Calu3 (cell line): ENCODE measurements at places on chromosomes 16 and 17.

DNA sequence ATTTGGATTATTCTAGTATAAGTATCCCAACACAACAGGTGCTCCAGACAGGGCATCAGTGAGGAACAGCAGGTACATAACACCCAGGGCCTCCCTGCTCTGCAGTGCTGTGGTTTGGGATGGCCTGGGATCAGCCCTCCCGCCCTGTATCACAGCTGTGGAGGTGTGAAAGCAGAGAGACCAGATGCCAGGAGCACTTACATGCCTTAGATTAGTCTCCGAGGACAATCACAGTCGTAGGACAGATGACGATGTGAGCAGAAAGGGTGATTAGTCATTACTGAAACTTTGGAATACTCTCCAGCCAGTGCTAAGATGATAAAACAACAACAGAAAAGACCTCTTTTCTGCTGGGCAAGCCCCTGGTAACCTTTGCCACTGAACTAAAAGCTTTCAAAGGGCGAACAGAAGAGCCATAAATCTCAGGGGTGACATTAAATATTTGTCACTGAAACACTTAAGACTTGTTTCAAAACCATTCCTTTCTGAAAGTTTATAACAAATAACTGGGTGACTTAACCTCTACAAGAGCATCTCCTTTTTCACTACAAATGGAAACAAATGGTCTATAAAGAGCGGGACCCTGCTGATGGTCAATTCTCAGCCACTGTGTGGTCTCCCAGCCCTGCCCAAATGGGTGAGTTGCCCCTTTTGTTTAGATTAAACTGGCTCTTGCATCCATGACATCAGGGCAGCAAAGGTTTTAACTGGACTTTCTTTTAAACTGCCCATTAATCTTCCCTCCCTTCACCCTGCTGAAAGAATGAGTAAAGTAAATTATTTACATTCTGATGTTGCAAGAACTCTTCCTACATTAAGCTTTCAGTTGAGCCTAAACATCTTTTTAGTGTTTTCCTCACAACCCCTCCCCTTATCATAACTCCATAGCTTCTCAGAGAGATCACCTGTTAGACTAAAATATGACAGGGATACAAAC lies 183.1 kb upstream of the COX10 start:
- no peak for DNase-seq

DNA sequence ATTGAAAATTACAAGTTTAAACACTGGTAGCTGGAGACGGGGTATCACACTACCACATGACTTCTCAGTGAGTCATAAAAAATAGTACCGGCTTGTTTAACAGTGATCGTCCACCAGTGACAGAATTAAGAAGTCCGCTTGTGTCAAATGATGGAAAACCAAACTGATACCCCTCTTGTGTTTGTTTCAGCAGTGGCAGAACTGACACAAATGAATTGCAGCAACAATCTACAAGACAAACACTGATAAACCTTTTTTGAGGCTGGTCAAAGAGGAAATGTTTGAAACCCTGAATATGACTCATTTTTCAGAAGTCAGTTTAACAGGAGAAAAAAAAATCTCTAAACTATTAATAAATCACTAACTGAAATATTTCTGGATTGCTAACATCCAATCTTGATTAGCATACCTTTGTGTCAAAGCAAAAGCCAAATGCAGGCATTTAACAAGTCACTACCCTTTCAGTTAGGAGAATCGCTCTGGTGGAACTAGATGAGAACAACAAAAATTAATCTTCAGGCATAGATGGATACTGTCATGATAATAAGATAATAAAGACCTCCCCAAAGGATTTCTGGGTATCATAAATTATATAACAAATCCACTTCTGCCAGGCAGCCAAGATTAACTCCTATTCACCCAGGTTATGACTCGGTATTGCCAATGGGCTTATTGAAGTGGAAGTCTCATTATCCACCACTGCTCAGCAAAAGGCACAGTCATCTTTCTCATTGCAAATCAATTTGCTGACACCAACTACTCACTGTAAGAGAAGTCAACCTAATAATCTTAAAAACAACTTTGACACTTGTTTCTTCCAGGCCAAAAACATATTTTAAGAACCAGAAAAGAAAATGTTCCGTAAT lies 20.8 kb downstream of the DCUN1D3 start:
- no peak for DNase-seq

- DNase-seq: no peak
Observed at GRCh38 chr17:41015454-41015853, 6.5 kb upstream of the KRTAP3-1 start.

- DNase-seq: no peak
Observed at GRCh38 chr17:73118139-73118538, 25.7 kb upstream of the SLC39A11 start.

GRCh38 chr16:89140981-89141883 lies 30.3 kb upstream of the CDH15 start:
- no peak for DNase-seq

DNA sequence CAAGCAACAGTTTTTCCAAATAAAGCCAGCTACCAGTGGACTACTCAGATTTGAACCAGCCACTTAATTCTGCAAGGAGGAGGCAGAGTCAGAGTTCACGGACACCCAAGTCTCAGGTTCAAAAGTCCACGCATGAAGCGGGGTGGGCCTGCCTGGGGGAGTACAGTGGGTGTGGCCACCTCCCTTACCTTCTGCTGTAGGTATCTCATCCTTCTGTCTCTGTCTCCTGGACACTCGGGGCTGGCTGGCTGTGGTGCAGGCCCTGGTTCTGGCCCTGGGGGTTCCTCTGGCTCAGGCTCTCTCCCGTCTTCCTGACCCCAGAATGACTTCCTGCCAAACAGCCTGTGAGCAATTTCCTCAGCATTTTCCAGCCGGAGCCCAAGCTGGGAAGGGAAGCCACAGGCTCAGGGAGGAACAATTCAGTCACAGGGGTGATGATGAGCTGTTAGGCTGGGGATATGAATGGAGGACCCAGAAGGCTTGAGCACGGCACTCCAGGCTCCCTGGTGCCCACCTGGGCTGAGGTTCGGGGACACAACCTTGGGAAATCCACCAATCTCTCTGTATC lies 101.9 kb downstream of the LITAF start:
- no peak for DNase-seq

DNA sequence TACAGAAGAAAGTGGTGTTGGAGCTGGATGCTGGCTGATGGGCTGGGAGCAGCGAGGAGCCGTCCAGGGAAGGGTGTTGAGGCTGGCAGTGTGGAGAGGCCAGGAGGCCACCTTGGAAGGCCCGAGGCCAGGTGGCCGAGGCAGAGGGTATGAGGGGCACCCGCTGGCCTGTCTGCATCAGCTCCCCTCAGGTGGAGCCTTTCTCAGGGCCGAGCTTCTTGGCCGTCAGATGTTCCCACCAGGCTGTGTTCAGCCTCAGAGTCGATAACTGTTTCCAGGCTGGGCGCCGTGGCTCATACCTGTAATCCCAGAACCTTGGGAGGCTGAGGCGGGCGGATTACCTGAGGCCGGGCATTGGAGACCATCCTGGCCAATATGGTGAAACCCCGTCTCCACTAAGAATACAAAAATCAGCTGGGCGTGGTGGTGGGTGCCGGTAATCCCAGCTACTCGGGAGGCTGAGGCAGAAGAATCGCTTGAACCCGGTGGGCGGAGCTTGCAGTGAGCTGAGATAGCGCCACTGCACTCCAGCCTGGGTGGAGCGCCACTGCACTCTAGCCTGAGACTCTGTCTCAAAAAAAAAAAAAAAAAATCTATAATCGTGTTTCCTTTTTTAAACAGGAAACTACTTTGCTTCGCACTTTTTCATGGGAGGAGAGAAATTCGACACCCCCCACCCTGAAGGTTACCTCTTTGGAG lies 25.3 kb downstream of the MGRN1 start:
- no peak for DNase-seq

DNA sequence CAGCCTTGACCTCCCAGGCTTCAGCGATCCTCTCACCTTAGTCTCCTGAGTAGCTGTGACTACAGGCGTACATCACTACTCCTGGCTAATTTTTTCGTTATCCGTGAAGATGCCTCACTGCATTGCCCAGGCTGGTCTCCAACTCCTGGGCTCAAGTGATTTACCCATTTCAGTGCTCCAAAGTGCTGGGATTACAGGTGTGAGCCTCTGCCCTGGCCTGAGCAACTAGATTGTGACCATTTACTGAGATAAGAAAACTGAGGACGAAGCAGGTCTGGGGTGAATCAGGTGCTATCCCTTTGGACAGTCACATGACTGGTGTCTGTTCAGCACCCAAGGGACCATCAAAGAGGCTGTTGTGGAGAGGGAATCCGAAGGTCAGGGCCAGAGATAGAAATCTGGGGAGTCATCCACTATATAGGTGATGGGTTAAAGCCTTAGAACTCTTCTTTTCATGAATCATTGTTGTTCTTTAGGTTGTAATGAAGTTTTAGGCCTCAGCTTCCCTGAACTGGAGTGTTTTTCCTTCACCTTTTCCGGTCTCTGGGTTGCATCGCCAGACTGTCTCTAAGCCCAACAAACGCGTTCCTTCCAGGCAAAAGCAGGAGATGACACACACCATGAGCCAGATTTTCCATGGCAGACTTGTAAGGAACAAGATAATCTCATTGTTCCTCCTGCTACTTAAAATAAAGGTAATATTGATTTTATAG lies 62.5 kb downstream of the FTO start:
- no peak for DNase-seq

GRCh38 chr17:74369221-74369620 lies 1.9 kb downstream of the GPR142 start:
- no peak for DNase-seq

DNA sequence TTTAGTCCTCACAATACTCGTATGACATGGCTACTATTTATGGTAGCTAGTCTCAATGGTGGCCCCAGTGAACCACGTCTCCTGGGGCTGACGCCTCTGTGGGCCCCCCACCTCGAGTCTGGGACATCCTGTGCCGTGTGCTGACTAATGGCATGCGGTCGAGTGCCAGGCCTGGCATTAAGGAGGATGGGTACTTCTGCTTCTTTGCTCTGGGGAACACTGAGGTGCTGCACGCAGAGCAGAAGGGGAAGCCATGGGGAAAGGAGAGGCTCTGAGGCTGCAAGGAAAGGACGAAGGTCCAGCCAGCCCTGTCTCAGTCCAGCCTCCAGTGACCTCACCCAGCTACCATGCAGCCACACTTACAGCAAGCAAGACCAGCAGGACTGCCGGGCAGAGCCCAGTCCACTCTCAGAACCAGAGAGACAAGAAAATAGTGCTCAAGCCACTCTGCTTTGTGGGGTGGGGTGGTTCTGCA lies 5.7 kb upstream of the MPRIP start:
- DNase-seq: no peak

DNA sequence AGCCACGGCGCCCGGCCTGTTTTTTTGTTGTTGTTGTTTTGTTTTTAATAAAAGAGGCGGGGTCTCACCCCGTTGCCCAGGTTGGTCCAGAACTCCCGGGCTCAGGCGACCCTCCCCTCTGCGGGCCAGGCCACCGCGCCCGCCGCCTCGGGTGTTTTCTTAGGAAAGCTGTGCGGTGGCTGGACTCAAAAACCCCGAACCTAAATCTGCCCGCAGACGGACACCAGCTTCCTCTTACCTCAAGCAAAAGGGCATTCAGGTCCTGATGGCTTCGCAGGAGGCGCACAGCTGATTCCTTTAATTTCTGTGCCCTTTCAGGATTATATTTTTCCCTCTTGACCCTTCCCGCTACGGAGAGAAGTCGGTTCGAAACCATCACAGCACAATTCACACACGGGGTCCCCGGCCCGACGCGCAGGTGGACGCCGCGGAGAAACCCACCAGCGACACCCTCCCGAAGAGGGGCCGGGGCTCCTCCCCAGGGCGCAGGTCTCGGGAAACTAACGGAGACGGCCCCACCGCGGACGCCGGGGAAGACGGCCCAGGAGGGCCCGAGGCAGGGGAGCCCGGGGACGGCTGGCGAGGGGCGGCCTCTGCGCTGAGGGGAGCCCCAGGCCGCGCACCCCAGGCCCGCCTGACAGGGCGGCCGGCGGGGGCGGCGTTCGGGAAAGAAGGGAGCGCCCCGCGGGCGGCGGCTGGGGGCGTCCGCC lies 653 bp downstream of the FANCA start:
- DNase-seq: peak; percentile 24

GRCh38 chr17:17892731-17893130 lies 55.9 kb upstream of the SREBF1 start:
- DNase-seq: no peak

DNA sequence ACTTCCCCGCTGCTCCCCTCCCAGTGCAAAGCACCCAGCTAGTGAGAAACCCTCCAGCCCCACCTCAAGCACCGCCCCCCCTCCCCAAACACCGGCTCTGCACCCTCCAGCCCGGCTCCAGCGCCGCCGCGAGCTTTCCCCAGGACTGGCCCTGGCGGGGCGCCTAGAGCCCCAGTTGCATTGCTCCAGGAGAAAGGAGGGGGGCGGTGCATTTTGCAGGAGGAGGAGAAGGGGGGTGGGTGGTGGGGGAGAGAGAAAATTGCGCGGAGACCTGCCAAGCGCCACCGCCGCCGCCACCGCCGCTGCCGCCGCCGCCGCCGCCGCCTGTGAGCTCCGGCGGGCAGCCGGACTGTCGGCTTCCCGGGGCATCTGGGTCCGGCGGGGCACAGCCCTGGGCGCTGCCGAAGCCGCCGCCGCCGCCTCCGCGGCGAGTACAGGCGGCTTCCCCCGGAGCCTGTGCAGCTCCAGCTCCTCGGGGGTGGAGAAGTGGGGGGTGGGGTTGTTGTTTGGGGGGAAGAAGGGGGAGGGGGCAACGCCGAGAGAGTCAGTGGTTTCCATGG lies 333 bp upstream of the NOG start:
- DNase-seq: peak; percentile 42

GRCh38 chr17:1315409-1315808 lies 35.9 kb downstream of the TRARG1 start:
- DNase-seq: no peak

DNA sequence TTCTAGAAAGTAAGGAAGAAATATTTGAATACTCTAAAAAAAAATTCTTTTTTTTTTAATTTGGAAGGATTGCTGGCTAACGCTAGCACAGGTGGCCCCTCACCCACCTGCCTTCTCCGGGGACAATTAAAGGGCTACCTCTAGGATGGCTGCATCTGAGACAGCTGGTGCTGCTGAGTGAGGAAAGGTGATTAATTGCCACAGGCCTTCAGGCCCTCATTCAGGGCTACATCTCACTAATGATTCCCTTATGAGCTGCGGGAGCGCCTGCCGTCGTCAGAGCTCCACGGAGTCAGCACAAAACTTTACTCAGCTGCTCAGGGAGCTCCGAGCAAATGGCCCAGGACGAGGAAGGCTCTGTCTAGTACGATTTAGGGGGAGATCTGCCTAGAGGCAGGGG lies 27.0 kb upstream of the AKTIP start:
- no peak for DNase-seq

- DNase-seq: no peak
Observed at GRCh38 chr17:41347869-41348760, 2.5 kb downstream of the KRT33A start.

- DNase-seq: no peak
Observed at GRCh38 chr16:5845046-5845445, 747.5 kb upstream of the EEF2KMT start.
